Effector CD4-positive, alpha-beta T cell (primary cell): ENCODE measurements at places on chromosomes 3 and 15.

GRCh38 chr3:139629033-139629432 lies 48.7 kb downstream of the NMNAT3 start:
- DNase-seq, result no peak

- peak; percentile 44 for DNase-seq
Observed at GRCh38 chr15:70535071-70535954, 228.0 kb downstream of the UACA start.

DNA sequence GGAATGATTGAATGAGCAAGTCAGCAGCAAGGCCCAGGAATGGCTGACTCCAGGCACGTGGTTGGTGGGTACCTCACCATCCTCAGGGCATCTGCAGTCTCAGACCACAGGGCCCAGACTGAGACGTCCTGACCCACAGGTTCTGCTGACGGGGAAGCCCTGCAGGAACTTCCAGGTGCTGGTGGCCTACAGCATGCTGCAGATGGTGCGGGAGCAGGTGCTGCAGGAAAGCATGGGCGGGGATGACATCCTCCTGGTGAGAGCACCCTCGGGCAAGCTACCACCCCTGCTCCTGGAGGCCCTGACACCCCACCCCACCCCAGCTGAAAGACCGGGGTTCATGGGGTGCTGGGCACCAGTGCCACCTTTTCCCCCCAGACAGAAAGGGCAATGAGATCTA lies 14.1 kb downstream of the TBC1D21 start:
- DNase-seq, result no peak

GRCh38 chr15:68503791-68504680 lies 72.1 kb upstream of the ITGA11 start:
- DNase-seq, result no peak

DNA sequence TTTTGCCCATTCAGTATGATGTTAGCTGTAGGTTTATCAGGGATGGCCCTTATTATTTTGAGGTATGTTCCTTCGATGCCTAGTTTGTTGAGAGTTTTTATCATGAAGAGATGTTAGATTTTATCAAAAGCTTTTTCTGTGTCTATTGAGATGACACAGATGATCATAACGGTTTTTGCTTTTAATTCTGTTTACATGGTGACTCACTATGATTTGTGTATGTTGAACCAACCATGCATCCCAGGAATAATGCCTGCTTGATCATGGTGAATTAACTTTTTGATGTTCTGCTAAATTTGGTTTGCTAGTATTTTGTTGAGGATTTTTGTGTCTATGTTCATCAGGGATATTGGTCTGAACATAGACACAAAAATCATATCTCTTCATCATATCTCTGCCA lies 8.3 kb downstream of the GPR156 start:
- no peak for DNase-seq

DNA sequence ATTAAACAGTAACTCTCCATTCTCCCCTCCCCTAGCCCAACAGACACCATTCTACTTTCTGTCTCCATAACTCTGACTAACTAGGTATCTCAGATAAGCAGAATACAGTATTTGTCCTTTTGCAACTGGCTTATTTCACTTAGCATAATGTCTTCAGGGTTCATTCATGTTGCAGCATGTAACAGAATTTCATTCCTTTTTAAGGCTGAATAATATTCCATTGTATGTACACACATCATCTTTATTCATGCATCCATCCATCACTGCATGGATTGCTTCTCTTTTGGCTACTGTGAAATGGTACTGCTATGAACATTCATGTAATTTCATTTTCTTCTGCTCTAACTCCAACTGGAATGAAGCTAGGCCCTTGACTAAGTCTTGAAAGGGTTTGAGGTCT lies 2.0 kb upstream of the PTPN23 start:
- DNase-seq, result no peak

DNA sequence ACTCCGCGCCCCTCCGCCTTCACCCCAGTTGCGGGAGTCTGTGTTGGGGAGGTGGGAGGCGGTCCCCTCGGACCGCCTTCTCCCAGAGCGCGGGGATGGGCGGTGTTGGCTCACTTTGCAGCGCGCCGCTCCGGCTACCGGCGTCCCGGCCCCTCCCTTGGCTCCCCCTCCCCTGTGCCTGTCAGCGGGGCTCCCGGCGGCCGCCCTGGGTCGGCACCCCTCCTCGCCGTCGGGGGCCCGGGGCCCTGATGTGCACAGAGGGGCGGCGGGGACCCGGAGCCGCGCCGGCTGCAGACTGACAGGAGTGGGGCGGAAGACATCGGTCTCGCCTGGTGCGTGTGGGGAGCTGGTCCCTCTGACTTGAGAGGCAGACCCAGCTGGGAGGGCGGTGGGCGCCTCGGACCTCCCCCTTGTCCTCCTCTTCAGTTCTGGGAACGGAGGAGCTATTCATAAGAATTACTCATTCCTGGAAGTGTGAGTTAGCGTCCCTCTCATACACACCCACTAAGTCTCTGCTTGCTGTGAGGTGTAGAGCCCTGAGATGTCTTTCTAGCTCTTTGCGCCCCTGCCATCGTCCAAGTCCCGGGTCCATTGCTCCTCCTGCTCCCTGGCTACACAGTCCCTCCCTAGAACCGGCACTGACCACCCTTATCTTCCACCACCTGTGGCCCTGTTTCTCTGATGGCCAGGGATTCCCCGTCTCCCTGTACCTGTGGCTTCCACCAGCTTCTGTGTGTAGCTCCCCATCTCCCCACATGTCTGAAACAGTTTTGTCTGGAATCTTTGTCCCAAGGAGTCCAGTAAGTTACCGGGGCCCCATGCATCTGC lies 42.3 kb upstream of the ROPN1 start:
- no peak for DNase-seq

DNA sequence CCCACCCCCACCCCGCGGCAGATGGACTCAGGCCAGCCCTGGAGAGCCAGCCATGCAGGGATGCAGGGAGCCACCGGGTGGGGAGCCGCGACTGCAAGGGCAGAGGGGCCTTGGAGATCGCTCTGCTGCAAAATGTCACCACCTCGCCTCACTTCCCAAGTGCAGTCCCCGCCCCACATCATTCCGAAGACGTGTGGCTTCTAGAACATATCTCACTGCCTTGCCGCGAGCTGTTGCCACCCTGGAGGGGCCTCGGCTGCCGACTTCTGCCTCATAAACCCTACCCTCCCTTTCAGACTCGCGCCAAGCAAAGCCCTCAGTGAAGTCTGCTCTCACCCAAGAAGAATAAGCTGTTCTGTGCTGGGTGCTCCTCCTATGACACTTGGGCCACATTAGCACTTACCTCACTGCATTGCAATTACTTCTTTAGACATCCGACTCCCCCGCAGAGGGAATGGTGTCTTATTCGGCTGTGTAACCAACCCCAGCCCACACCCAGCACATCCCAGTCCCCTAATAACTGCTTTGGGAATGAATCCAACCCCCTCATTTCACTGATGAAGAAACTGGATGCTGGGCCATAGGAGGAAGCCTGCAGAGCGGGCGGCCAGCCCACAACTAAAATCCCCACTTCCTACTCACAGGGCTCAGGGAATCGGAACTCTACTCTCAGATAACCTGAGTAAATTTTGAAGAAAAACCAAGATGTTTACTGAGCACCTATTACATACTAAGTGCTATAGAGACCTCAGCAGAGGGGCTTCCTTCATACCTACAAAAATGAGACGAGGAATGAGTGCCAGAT lies 8.6 kb downstream of the TLE3 start:
- DNase-seq, result no peak

- no peak for DNase-seq
Observed at GRCh38 chr3:12181806-12182205, 23.1 kb upstream of the TIMP4 start.

GRCh38 chr3:39990532-39990931 lies 181.1 kb downstream of the MYRIP start:
- no peak for DNase-seq

DNA sequence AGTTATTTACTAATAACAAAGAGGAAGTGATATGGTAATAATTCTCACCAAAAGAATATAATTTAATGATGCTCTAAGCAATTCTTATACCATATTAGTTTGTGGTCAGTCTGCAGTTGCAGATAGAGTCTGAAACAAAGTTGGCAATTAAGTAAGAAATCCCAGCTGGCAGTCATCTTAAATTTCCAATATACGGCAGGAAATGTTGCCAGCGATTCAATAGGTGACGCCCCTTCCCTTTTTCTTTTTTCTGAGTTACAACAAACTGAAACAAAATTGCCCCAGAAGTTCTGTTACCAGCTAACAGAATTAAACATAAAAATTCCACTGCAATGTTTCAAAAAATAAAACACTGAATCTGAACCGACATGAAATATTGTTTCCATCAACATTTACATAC lies 26.7 kb downstream of the LRRFIP2 start:
- no peak for DNase-seq

DNA sequence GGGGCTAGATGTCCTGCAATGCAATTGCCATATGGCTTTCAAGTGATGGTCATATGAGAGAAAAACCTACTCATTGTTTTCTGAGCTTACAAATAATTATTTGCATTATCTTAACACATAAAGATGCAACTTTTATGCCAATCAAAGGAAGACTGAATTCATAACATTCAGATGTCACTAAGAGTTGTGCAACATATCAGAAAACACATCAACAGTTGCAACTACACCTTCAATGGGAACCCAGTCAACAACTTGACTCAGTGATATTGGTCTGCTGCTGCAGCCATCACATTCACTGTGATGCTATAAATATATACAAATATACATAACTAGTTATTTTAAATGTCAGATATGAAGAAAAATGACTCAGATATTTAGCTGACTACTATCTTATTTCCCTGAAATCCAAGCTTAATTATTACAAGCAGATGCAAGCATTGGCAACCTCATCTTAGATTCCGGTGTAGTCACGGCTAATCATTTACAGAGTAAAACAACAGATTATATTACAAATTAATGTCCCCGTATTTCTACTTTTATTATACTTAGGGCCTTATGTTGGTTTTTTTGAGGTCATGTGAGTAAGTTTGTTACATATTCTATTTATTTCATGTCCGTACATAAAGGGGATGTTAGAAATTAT lies 23.7 kb downstream of the CNTN3 start:
- no peak for DNase-seq

GRCh38 chr3:111668326-111668725 lies 73.2 kb upstream of the ZBED2 start:
- DNase-seq, result no peak

- DNase-seq, result no peak
Observed at GRCh38 chr3:188084752-188085583, 69.0 kb upstream of the LPP start.

DNA sequence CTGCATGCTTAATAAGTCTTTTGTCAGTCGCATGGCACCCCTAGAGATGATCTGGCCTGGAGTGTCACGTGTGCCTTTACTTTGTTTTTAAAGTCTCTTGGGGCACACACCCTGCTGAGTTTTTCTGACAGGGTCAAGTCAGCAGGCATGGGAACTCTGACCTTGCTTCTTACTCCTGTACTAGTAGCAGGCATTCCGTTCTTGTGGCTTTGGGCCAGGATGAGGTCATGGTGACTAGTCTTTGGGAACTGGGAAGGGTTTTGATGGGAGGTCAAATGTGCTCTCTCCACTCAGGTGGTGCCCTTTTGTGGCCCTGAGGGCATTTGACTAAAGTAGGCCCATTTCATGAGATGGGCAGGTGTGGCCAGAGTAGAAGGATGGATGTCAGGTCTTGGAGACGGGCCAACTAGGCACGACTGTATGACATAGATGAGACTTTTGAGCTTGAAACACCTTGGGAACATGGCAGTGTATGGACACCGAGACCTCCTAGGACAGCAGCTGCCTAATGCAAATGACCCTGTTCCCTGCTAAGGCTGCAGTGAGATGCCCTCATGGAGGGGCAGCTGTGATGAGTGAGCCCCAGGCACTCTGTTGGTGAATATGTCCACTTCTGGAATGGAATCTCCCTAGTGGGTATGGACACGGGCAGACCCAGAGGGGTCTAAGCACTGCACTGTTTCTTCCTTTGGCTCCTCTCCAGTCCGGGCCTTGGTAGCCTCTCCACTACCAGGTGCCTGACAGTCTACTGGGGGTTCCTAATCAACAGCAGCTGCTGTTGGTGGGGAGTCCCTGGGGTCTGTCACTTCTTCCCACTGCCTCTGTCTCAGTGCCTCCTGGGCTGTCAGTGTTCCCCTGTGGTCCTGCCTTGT lies 16.4 kb downstream of the SRPRB start:
- DNase-seq, result no peak

DNA sequence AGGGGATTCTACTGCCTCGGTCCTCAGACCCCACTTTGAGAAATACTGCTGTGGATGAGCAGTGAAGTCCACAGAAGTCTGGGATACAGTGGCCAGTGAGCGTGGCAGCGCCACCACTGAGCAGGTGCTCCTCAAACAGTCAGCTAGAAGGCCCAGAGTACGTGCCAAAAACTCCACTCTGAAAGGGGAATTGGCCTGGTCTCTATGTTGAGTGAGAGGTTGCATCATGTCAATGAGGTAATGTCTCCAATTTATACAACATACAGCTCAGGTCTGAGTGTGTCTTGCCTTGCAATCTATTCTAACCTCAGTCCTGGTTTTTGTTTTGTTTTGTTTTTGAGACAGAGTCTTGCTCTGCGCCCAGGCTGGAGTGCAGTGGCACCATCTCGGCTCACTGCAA lies 53.3 kb upstream of the ETV5 start:
- no peak for DNase-seq

- peak; percentile 42 for DNase-seq
Observed at GRCh38 chr15:23035964-23036566, 3.3 kb downstream of the TUBGCP5 start.

GRCh38 chr3:150806185-150806835 lies 43.3 kb upstream of the SIAH2 start:
- DNase-seq, result no peak

DNA sequence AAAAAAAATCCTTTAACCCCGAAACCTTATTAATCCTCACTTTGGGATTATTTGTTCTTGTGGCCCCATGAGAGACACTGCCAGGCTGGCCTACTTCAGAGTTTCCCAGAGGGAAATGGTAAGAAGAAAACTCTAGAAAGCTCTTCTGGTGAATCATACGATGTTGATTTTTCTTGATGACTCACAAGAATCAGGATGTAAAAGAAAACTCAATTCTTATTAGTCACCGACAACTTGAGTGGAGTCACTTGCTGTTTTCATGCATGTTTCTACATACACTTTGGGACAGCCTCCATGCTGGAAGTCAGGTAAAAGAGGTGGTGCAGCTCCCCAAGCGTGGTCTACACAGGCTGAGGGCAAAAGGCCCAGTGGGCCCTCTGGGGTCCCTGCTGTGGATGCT lies 42.8 kb downstream of the MYO5C start:
- no peak for DNase-seq

- no peak for DNase-seq
Observed at GRCh38 chr15:47434596-47434995, 282.7 kb upstream of the SEMA6D start.
